ENCODE measurements at places on chromosomes 3 and 15.

- DNase-seq = no peak
Measured at GRCh38 chr3:170220871-170221270, 1.4 kb upstream of the PRKCI start.

- no peak for DNase-seq
Measured at GRCh38 chr15:88918738-88919137, 5.6 kb upstream of the MFGE8 start.

DNA sequence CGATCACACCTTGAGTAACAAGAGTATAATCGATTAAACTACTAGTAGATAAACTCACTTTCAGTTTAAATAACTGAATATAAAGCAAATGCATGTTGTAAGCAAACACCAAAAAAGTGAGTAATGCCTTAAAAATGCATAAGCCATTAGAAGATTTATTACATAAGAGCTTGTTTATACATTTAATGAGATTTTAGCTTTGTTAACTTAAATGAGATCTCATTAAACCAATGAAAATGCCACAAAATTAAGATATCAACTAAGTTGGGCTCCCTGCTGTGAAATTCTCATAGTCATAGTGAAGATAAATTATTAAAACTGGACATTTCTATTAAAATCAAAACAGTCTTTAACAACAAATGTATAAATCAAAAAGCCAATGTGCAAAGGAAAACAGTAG, 701.2 kb downstream of the NLGN1 start:
- no peak for DNase-seq

DNA sequence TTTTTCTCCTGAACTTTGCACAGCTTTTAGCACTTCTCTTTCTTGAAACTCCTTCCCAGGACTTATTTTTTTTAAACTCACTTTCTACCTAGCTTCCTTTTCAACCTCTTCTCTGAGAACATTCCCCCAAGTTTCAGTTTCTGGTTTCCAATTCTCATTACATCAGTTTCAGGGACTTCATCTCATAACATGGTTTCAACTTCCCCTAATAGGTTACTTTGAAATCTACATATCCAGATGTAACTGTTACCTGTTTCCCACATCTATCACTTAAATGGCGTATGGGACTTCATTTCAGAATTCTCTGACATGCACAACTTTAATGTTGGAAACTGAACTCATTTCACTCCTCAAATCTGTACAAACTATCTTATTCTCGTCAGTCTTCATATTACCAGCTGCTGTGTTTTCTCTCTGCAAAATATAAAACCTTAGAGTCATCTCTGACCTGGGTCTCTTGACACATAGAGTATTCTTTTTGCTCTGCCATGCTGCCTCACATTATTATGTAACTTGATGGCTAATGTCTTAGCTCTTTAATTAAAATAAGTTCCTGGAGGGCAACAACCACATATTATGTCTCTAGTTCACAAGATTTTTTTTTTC, 58.4 kb downstream of the NME9 start:
- no peak for DNase-seq

DNA sequence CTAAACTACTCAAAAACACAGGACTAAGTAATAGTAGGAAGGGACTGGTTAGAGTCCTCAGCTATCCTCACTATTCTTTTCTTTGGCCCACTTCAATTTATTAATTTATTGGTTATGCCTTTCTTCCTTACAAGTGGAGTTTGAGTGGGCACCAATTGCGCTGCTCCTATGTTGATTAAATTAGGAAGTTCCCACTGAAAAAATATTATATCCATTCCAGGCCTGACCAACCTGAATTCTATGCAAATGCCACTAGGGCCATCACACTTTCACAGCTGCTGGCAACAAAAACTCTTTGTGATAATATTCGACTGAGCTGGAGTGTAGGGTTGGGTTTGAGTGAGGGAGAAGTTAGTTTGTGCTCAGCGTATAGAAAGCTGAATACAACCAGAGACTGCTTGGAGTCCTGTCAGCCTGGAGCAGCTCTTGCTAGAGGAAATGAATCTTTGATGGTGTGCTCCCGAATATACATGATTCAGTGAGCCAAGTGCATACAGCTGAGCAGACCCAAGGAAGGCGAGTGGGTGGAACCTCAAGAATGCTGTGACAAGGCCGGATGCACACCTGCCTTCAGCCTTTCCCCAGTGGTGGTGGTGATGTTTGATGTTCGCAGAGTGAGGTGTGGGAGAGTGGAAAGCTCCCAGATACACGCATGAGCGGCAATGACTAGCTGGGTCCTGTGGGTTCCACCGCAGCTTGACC, 1.5 kb downstream of the ARHGEF3 start:
- peak; percentile 56 for DNase-seq

- DNase-seq = no peak
Measured at GRCh38 chr3:126341755-126342150, 15.5 kb downstream of the KLF15 start.

GRCh38 chr3:32577581-32578556, 7.2 kb upstream of the DYNC1LI1 start:
- no peak for DNase-seq

- DNase-seq = no peak
Measured at GRCh38 chr3:23845326-23846216, 39.8 kb downstream of the UBE2E1 start.

GRCh38 chr3:141952611-141953010, 76.2 kb downstream of the ATP1B3 start:
- DNase-seq = no peak

- no peak for DNase-seq
Measured at GRCh38 chr3:106341586-106342162, 472.9 kb upstream of the CBLB start.

DNA sequence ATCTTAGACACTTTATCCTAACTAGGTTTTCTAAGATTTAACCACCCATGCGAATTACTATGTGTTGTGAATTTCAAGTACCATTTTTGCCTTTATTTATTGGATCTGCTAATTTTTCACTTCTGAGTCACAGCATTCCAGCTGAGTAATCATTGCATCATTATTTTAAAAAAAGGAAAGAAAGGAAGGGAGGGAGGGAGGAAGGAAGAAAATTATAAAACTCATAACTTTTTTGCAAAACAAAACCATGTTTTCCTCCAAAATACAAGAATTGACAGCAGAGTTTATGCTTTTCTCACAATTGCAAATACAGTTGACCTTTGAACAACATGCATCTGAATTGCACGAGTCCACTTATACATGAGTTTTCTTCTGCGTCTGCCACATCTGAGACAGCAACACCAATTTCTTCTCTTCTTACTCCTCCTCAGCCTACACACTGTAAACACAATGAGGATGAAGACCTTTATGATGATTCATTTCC, 651.4 kb upstream of the NECTIN3 start:
- DNase-seq = no peak

DNA sequence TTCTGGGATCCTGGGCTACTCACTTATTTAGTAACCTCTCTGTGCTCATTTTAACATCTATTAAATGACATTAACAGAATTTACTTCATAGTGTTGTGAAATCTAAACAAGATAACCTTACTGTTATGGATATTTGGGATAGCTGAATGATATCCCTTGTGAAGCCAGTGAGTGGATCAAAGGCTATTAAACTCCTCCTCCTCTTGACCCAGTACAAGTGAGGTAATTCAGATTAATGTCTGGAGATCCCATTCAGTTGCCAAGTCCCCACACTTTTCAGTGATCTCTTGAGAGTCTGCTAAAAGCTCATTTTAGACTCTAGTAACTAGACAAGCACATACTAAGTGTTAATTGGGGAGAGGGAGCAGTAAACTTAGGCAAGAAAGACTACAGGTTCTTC, 2.5 kb upstream of the ANKRD28 start:
- no peak for DNase-seq

- no peak for DNase-seq
Measured at GRCh38 chr3:46030626-46031025, 3.3 kb upstream of the XCR1 start.

GRCh38 chr3:100144255-100144866, 30.1 kb upstream of the FILIP1L start:
- DNase-seq = no peak

GRCh38 chr3:144770915-144771351, 799.3 kb downstream of the DIPK2A start:
- DNase-seq = no peak

DNA sequence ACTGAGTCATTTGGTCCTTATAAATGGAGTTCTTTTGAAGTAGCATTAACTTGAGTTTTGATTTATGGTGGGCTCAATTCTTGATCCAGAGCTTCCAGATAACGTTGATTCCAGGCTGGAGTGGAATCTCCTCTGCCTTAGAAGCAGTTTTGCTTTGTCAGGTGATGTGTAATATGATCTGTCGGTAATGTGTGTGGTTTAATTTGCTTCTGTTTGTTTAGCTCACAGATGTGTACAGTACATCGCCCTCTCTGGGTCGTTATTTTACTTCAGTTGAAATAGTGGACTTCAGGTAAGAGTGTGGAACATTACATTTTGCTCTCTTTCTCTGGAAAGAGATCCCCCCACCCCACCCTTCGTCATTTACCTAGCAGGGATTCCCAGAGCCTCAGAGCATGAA, 23.1 kb downstream of the C3orf52 start:
- no peak for DNase-seq

Measured in stimulated activated CD4-positive, alpha-beta T cell treated with anti-CD3 and anti-CD28 coated beads, Interleukin-12 subunit alpha, Interleukin-12 subunit beta, amount 100 ng/mL, for 24 hours (primary cell).